Hepatic stellate cell (primary cell): ENCODE measurements at places on chromosomes 4 and X.

DNA sequence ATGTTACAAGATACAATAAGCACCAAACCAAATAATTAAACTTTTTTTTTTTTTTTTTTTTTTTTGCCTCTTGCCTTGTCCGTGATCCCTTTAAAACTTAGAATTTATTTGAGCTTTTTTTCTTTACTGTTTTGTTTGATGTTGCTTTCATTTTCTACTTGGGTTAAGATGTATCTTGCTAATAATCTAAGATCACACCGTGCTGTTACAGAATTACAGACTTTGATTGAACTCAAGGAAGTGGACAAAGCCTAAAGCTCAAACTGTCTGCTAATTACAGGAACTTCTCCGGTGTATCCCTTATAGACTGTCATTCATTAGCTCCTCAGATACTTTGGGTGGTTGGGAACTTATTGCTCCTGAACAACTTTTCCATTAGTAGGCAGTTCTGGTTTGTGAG is 26.5 kb downstream of the STIM2 start:
- no peak for DNase-seq

GRCh38 chr4:143514169-143514495 is 630 bp downstream of the SMARCA5 start:
- no peak for DNase-seq

- DNase-seq = no peak
Measured at GRCh38 chrX:131861088-131861787, 161.9 kb upstream of the STK26 start.

DNA sequence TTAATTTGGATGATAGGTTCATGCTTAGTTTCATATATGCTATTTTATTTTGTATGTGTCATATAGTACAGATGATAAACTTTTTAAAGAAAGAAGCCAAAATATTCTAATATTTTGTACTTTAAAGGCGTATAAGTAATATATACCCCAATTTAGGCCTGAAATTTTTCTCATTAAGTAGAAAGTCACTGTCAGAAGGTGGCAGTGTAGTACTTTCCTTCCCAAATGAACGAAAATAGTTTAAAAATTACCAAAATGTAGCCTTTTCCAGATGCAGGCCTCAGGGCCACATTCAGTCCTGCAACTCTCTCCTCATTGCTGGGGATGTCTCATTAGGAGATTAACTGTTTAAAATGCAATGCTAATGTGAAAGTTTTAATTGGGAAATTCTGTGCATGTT is 1263.6 kb downstream of the C4orf33 start:
- peak; percentile 14 for DNase-seq

GRCh38 chrX:118506805-118507480 is 11.3 kb downstream of the DOCK11 start:
- DNase-seq = no peak

DNA sequence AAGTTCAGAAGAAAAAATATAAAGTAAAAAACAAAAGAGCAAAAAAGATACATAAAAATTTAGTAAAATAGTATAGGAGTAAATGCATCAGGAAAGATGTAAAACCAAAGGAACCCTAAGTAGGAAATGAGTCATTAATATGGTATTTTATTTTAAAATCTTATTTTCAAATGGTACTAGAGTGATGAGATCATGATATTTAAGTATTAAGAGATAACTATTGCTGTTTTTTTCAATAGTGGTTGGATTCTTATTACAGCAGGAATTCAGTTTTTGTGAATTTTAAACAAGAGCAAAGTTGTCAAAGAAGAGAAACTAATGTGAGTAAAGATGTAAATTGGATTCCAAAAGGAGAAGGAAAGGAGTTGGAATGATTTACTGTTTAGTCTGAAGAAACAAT is 20.0 kb downstream of the EMCN start:
- DNase-seq = peak; percentile 8

GRCh38 chr4:24279469-24279868 is 304.9 kb downstream of the DHX15 start:
- no peak for DNase-seq
